ENCODE measurements at places on chromosomes 5 and 9. TPM values are rescaled to one million over a fixed set of nuclear protein-coding genes. Genes with fewer than 3 reads are reported as not detected.

DNA sequence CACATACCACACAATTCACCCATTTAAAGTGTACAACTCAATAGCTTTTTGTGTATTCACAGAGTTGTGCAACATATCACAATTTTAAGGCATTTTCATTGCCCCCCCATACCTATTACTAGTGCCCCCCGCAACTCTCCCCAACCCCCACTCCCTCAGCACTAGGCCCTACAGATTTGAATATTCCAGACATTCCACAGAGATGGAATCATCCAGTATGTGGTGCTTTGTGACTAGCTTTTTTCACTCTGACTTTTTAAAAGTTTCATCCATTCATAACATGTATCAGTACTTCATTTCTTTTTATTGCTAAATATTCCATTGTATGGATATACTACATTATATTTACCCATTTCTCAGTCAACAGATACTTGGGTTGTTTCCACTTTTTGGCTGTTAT is 102.9 kb upstream of the LRRTM2 start:
- H3K27me3 ChIP-seq: no peaks in the 10 kb centered on the region
- H3K27ac ChIP-seq: no peak overlapping the region
- H3K4me1 ChIP-seq: no peaks in the 10 kb centered on the region
- no peak for DNase-seq
- H3K36me3 ChIP-seq: no peaks in the 10 kb centered on the region
- no peak overlapping the region for H3K4me3 ChIP-seq

- H3K27ac ChIP-seq: no peak overlapping the region
- no peak for DNase-seq
- no peak overlapping the region for H3K4me3 ChIP-seq
- no peaks in the 10 kb centered on the region for H3K4me1 ChIP-seq
Measured at GRCh38 chr5:115699967-115700366, 74.1 kb upstream of the TMED7 start.

- no peaks in the 10 kb centered on the region for H3K36me3 ChIP-seq
- H3K27ac ChIP-seq: peak overlapping the region; percentile 10
- peaks cover 43% of the 10 kb centered on the region for H3K4me1 ChIP-seq
- H3K4me3 ChIP-seq: no peak overlapping the region
- peak; percentile 58 for DNase-seq
- no peaks in the 10 kb centered on the region for H3K27me3 ChIP-seq
Measured at GRCh38 chr5:99037668-99038067, 108.9 kb upstream of the CHD1 start.

NIPAL4 gene
- total RNA-seq: 3.1 TPM

- H3K27ac ChIP-seq: no peak overlapping the region
- H3K4me1 ChIP-seq: no peaks in the 10 kb centered on the region
- no peaks in the 10 kb centered on the region for H3K36me3 ChIP-seq
- no peak overlapping the region for H3K4me3 ChIP-seq
Measured at GRCh38 chr5:179301796-179302195, 43.5 kb downstream of the ADAMTS2 start.

- no peak overlapping the region for H3K4me3 ChIP-seq
- no peaks in the 10 kb centered on the region for H3K27me3 ChIP-seq
- no peaks in the 10 kb centered on the region for H3K4me1 ChIP-seq
- no peak for DNase-seq
Measured at GRCh38 chr5:94784536-94785505, 166.4 kb downstream of the SLF1 start.

DNA sequence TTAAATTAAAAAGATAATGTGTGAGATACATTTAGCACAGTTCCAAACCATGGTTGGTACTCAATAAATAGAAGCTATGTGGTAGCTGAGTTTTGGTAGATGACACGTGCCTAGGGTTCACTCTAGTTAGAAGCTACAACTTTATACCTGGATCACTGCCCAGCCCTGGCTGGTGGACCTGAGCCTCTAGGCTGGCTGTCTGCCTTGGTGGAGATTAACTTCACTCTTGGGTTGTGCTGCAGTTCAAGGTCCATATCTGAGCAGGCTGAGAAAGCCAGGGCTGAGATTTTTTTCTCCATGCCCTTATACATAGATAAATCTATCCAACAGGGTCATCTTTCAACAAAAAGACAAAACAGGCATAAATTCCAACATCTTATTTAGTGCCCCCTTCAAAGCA is 44.6 kb upstream of the SPDL1 start:
- no peak overlapping the region for H3K27ac ChIP-seq
- H3K36me3 ChIP-seq: no peaks in the 10 kb centered on the region
- no peak overlapping the region for H3K4me3 ChIP-seq
- no peaks in the 10 kb centered on the region for H3K4me1 ChIP-seq
- no peak for DNase-seq
- H3K27me3 ChIP-seq: no peaks in the 10 kb centered on the region

NTRK2 gene
- total RNA-seq: not detected

- no peaks in the 10 kb centered on the region for H3K27me3 ChIP-seq
- no peaks in the 10 kb centered on the region for H3K36me3 ChIP-seq
- H3K27ac ChIP-seq: peak overlapping the region; percentile 89
- DNase-seq: peak; percentile 46
- no peak overlapping the region for H3K4me3 ChIP-seq
Measured at GRCh38 chr5:89441965-89442364, 559.0 kb upstream of the MEF2C start.

DNA sequence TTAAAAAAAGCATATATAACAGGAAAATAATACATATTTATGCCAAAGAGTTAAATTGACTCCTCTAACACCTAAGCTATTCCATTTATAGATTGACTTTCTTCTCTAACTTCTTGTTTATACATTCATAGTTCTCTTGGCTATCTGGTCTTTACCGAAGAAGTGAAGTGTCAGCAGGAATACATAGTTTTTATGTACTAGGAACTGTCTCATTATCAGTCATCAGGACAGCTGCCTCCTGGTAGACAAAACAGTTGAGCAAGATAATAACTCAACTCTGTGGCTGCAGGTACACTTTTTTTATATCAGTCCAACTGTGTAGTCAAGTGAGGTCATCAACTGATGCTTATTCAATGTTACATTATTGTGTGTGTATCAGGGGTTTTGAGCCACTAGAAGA is 1436.0 kb upstream of the NUDT12 start:
- H3K27me3 ChIP-seq: no peaks in the 10 kb centered on the region
- H3K4me3 ChIP-seq: no peak overlapping the region
- H3K4me1 ChIP-seq: no peaks in the 10 kb centered on the region
- no peak overlapping the region for H3K27ac ChIP-seq

DNA sequence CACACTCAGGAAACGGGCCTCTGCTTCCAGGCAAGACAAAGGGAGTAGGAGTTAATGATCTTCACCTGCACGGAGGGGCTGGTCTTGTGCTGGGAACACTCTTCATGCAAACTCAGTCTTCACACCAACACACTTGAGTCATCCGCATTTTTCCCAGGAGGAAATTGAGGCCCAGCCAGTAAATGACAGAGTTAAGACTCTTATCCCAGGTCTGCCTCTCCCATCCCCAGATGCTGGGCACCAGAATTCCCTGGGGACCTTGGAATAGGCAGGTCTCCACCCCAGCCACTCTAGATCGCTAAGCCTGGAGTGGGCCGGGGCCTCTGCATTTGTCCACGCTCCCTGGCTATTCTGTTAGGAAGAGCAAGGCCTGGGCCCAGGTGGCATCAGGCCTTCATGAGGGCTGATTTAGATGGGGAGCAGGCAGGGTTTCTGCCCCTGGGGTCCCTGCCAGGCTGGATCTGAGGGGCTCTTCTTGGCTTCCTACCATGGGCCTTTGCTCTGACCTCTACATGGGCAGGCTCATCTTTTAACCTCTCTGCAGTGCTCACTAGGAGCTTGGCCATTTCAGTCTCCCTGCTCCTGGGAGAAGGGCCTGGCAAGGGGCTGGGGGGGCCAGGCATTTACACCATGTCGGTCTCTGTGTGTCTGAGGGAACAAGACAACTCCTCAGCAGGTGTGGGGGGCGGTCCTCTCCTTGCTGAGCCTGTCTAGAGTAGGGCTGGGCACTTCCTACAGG is 77.3 kb downstream of the AMBP start:
- no peak overlapping the region for H3K27ac ChIP-seq
- no peaks in the 10 kb centered on the region for H3K4me1 ChIP-seq
- no peaks in the 10 kb centered on the region for H3K27me3 ChIP-seq
- H3K36me3 ChIP-seq: no peaks in the 10 kb centered on the region

GRCh38 chr5:14762549-14763216 is 98.2 kb downstream of the OTULIN start:
- H3K4me1 ChIP-seq: peaks cover 15% of the 10 kb centered on the region
- H3K4me3 ChIP-seq: no peak overlapping the region
- peaks cover 3% of the 10 kb centered on the region for H3K36me3 ChIP-seq

DNA sequence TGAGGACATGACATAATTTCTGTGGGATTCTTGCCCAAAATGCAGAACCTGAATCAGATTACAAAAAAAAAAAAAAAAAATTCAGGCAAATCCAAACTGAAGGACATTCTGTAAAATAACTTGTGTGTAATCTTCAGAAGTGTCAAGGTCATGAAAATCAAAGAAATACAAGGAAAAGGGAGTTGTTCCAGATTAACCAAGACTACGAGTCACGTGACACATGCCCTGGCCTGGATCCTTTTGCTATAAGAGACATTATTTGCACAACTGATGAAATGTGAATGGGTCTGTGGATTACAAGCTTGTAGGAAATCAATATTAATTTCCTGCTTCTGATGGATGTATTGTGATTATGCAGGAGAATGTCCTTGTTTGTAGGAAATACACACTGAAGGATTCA is 216.8 kb upstream of the NFIL3 start:
- no peak for DNase-seq
- peaks cover 4% of the 10 kb centered on the region for H3K4me1 ChIP-seq
- no peak overlapping the region for H3K4me3 ChIP-seq
- H3K36me3 ChIP-seq: no peaks in the 10 kb centered on the region

- no peak for DNase-seq
- H3K4me1 ChIP-seq: peaks cover 5% of the 10 kb centered on the region
- H3K4me3 ChIP-seq: no peak overlapping the region
- no peaks in the 10 kb centered on the region for H3K27me3 ChIP-seq
- no peak overlapping the region for H3K27ac ChIP-seq
Measured at GRCh38 chr9:79857188-79857587, 285.4 kb downstream of the TLE4 start.

IFNA13 gene
- not detected for total RNA-seq

- no peak overlapping the region for H3K27ac ChIP-seq
- H3K27me3 ChIP-seq: peaks cover 3% of the 10 kb centered on the region
- H3K4me3 ChIP-seq: no peak overlapping the region
- no peak for DNase-seq
- no peaks in the 10 kb centered on the region for H3K4me1 ChIP-seq
- no peaks in the 10 kb centered on the region for H3K36me3 ChIP-seq
Measured at GRCh38 chr5:155148694-155149093, 135.1 kb downstream of the KIF4B start.

PAPPA gene
- not detected for total RNA-seq

- no peak overlapping the region for H3K4me3 ChIP-seq
- no peaks in the 10 kb centered on the region for H3K36me3 ChIP-seq
- no peaks in the 10 kb centered on the region for H3K4me1 ChIP-seq
- no peaks in the 10 kb centered on the region for H3K27me3 ChIP-seq
- DNase-seq: no peak
Measured at GRCh38 chr5:155727512-155728145, 599.3 kb upstream of the SGCD start.

GRCh38 chr5:68033961-68034571 is 181.5 kb upstream of the PIK3R1 start:
- H3K27ac ChIP-seq: no peak overlapping the region
- H3K36me3 ChIP-seq: no peaks in the 10 kb centered on the region
- H3K4me1 ChIP-seq: no peaks in the 10 kb centered on the region
- no peak for DNase-seq
- H3K4me3 ChIP-seq: no peak overlapping the region

GNA14 gene
- total RNA-seq: not detected

PCDHGA11 gene
- 1.5 TPM for total RNA-seq

- no peak overlapping the region for H3K4me3 ChIP-seq
- no peaks in the 10 kb centered on the region for H3K4me1 ChIP-seq
- no peaks in the 10 kb centered on the region for H3K36me3 ChIP-seq
- DNase-seq: no peak
- no peak overlapping the region for H3K27ac ChIP-seq
- no peaks in the 10 kb centered on the region for H3K27me3 ChIP-seq
Measured at GRCh38 chr5:101346906-101347305, 443.8 kb upstream of the ST8SIA4 start.

GRCh38 chr5:111337133-111337532 is 112.9 kb downstream of the CAMK4 start:
- no peak for DNase-seq
- no peak overlapping the region for H3K27ac ChIP-seq
- H3K4me1 ChIP-seq: no peaks in the 10 kb centered on the region
- H3K27me3 ChIP-seq: no peaks in the 10 kb centered on the region
- H3K4me3 ChIP-seq: no peak overlapping the region
